ENCODE measurements at places on chromosomes 3 and 15.

- peak; percentile 79 for DNase-seq
These were observed 235.1 kb downstream of the UACA start for GRCh38 chr15:70528270-70528706.

- no peak for DNase-seq
These were observed 168.2 kb upstream of the ROBO2 start for GRCh38 chr3:76871655-76872054.

- no peak for DNase-seq
These were observed 161.6 kb upstream of the WNT5A start for GRCh38 chr3:55648591-55649318.

- no peak for DNase-seq
These were observed 31.4 kb downstream of the AP4E1 start for GRCh38 chr15:50939911-50940310.

- no peak for DNase-seq
These were observed 63.1 kb downstream of the B3GALNT1 start for GRCh38 chr3:161042023-161042501.

Measured in cardiac muscle cell (in vitro differentiated cells and primary cell).